Dermis blood vessel endothelial cell (primary cell): ENCODE measurements at places on chromosomes 11 and 22. TPM values are rescaled to one million over a fixed set of nuclear protein-coding genes. Genes with fewer than 3 reads are reported as not detected.

KBTBD3 gene
- total RNA-seq: 3.4 and 3.9 TPM in 2 replicates

RAB36 gene
- 0.34 and 0.70 TPM in 2 replicates for total RNA-seq

DNA sequence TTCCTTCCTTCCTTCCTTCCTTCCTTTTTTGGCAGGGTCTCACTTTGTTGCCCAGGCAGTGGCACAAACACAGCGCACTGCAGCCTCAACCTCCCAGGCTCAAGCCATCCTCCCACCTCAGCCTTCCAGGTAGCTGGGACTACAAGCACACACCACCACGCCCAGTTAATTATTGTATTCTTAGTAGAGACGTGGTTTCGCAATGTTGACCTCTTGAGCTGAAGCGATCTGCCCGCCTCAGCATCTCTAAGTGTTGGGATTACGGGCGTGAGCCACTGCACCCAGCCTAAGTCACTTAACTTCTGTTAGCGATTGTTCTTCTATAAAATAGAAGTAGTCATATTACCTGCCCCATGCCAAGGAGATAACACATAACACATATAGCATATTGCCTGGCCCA is 2.8 kb upstream of the SYTL2 start:
- DNase-seq: no peak

GRCh38 chr22:43257961-43258360 is 71.0 kb upstream of the TTLL12 start:
- DNase-seq: no peak

DNA sequence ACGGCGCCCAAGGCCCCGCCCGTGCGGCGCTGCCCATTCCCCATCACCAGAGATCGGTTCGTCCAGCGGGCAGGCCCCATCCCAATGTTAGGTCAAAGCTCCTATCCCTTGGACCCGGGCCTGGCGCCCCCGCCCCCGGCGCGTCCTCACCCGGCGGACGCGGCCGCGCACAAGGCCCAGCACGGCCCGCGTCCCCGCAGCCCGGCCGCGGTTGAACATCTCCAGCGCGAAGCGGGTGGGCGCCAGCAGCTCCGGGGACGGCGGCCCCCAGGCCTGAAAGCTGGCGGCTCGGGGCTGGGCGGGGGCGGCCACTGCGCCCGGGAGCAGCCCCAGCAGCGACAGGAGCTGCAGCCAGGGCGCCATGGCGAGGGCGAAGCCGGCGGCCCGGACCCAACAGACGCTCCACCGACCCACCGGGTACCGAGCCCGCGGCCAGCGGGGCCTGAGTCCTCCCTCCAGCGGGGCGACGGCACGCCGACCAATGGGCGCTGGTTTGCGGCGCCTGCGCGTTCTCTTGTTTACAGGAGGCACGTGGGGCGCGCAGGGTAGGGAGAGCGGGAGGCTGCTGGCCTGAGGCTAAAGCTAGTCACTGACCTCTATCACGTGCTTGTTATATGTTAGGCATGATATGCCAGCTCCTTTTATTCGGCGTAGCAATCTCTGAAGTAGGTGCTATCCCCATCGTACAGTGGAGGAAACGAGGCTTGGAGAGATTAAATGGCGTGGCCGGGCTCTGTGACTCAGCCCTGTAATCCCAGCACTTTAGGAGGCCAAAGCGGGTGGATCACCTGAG is at the start of gene CTSF:
Gene CTSF, minus strand, starts transcription at position 483 of the 793 bp plus-strand sequence. Its CDS starts 120 bp downstream, at position 363.
- DNase-seq: peak; percentile 86

OTUB1 gene
- total RNA-seq: 52.3 and 57.7 TPM in 2 replicates

FAM227A gene
- total RNA-seq: 0.34 and 0.65 TPM in 2 replicates

HORMAD2 gene
- not detected in 2 replicates for total RNA-seq
